NCI-H2029 treated with DMSO at 0.1 percent for 48 hours (cell line): ENCODE measurements at places on chromosomes 7 and 10.

DNA sequence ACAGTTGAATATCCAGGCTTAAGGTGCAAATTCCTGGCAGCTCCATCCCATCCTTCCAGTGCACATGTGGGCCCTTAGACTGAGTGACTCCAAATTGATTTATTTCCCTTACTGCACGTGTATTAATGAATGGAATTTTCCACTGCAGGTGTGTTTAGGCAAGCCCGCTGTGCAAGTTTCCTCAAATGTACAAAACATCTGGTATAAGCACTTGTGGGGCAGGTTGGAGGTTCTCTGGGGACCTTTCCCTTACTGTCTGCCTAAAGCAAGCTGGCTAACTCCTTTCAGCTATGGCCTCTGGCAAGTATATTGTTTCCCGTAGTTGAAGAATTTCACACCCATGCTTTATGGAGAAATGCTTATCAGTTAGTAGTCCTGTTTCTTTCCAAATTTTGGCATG, 25.3 kb upstream of the GIMAP6 start:
- DNase-seq = no peak

DNA sequence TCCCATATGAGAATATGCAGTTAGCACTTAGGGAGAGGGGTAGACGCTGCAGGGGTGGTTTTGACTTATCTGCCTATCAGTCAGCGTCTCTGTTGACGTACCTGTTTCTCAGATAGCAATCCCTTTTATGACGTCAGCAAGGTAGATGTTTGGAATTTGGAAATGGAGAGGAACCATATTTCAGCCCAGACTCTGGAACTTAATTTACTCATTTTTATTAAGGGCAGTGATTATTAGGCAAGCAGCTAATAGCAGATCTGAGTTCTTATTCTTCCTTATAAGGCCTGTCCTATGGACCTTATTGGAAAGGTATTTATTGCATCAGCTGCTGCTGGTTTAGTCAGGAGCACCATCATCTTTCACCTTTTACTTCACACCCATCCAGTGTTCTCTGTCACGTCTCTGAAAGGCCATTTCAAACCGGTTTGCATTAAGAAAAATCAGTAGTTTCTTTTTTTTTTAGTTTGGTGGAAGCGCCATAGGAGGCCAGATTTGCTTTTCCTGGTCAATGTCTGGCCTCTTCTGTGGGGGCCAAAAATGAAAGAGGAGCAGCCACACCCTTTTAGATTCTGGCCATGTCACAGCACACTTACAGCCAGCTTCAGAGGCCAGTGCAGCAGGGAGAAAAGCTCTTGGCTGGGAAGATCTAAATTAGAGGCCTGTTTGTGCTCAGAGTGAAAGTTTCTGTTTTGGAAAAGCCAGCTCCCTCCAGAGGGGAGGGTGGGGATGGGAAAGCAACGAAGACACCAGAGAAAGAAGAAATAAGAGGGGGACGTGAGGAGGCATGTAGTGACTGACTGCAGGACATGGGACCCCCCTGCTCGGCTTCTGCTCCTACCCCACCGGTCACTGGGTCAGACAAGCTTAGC, 146.3 kb downstream of the TCF7L2 start:
- no peak for DNase-seq

GRCh38 chr7:2608921-2609411, 22.8 kb upstream of the TTYH3 start:
- DNase-seq = no peak

DNA sequence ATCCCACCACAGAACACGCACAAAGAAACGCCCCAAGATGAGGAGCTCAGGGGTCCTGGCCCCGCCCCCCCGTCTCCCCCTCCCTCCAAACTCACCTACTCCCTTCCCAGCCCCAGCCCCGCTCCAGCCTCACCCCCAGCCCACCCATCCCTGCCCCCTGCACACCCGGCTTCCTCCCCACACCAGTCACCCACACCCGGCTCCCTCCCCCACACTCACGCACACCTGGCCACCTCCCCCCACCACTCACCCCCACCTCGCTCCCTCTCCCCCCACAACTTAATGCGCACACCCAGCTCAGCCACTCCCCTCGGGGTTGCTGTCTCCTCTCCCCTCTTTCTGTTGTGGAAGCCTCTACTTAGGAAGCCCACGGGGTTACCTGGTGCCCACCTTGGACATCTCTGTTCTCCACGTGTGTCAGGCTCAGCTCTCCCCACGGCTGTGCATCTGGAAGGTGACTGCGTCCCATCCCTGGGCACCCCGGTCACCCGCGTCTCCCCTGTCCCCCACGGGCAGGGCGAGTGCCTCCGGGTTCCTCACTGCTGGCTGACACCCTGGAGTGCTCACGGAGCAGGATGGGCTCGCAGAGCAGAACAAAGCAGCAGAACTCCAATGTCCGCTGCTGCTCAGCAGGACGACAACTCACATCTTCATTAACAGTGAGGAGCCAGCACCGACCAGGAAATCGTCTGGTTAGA, 166.8 kb downstream of the USP6NL start:
- DNase-seq = no peak

DNA sequence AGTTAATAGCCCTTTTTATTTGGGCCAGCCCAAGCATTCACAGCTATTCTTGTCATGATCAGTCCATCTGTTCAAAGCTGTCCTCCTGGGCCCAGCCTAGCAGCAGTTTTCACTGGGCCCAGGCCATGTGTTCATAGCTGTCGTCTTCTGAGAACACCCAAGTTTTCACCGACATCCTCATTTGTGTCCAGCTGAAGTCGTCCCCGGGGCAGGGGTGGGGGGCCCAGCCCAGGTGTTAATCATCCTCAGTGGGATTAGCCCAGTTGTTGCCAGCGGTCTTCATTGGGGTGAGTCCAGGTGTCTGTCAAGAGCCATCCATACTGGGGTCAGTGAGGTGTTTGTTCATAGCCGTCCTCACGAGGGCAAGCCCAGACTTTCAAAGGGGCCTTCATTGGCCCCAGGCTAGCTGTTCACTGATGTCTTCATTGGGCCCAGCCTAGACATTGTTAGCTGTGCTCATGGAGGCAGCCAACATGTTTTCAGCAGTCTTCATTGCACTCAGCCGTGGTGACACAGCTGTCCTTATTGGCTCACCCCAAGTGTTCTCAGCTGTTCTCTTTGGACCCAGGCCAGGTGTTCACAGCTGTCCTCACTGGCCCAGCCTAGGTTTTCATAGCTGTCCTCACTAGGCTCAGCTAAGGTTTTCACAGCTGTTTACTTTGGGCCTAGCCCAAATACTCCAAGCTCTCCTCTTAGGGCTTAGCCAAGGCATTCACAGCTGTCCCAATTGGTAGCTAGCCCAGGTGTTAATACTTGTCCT, 10.0 kb downstream of the FRG2B start:
- peak; percentile 74 for DNase-seq

DNA sequence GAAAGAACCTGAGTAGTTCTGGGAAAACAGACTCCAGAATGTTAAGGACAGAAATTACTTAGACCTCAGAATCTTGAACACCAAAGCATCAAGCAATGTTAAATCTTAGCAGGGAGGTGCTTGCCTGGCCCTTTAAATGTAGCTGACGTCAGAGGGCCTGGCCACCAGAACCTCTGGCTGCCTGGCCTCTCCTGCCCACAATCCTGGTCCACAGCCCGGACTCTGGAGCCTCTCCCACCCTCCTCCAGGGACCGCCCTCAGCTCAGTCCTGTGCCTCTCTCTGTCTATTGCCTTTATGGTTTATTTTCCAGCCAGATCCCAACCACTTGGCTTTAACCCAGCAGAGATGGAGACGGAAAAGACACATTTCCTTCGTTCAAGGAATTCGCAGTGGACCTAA, 42.2 kb upstream of the EGR2 start:
- DNase-seq = no peak
